ENCODE measurements at places on chromosomes 12 and 14.

GRCh38 chr12:28855761-28856310, 293.2 kb upstream of the FAR2 start:
- DNase-seq = no peak

GRCh38 chr14:92544051-92544720, 30.6 kb downstream of the RIN3 start:
- DNase-seq = no peak

- no peak for DNase-seq
Observed at GRCh38 chr12:117803001-117803400, 165.8 kb downstream of the KSR2 start.

GRCh38 chr12:28941248-28941647, 207.8 kb upstream of the FAR2 start:
- no peak for DNase-seq

DNA sequence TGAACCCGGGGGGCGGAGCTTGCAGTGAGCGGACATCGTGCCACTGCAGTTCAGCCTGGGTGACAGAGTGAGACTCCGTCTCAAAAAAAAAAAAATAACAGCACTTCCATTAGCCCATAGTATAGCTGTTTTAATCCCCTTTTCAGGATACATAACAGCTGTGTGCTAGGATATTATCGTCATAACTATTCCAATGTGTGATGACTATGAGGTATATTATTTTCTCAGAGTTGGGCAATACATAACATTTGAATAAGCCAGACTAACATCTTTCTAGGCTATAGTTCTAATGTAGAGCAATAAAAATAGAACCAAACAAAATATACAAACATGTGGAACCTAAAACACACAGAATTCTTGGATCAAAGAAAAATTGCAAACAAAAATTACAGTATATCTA, 57.1 kb downstream of the MARK3 start:
- no peak for DNase-seq

DNA sequence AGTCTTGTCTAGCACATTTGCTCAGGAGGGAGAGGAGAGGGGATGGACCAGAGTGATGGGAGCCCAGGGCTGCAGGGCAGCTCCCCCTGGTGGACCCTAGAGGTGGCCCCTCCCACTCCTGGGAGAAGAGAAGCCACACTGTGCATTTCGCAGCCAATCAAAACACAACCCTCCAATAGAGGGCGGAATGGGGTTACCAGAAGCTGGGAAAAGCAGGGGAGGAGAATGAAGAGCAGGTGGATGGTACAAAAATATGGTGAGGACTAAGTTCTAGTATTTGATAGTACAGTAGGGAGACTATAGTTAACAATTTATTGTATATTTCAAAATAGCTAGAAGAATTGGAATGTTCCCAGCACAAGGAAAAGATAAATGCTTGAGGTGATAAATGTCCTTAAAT, 23.6 kb downstream of the VASH1 start:
- DNase-seq = peak; percentile 58
